Activated CD8-positive, alpha-beta memory T cell treated with anti-CD3 and anti-CD28 coated beads for 1 hour (primary cell): ENCODE measurements at places on chromosomes 11 and 22.

DNA sequence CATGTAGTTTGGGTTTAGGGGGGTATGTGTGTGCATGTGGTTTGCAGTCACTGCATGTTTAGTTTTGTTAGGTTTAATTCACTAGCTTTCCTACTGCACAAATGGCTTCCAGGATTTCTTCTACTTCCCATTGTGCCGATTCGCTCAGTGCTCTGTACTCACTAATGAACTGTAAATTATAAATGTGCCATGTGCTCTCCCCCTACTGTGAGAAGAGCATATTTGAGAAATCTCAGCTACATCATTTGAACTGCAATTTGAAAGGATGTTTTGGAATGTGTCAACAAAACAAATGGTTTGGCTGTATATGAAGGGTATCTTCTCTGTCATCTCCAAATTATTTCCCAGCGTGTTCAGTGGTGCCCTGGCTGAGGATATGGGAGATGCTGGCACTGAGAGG, 28.1 kb downstream of the CYB5R2 start:
- DNase-seq = no peak

DNA sequence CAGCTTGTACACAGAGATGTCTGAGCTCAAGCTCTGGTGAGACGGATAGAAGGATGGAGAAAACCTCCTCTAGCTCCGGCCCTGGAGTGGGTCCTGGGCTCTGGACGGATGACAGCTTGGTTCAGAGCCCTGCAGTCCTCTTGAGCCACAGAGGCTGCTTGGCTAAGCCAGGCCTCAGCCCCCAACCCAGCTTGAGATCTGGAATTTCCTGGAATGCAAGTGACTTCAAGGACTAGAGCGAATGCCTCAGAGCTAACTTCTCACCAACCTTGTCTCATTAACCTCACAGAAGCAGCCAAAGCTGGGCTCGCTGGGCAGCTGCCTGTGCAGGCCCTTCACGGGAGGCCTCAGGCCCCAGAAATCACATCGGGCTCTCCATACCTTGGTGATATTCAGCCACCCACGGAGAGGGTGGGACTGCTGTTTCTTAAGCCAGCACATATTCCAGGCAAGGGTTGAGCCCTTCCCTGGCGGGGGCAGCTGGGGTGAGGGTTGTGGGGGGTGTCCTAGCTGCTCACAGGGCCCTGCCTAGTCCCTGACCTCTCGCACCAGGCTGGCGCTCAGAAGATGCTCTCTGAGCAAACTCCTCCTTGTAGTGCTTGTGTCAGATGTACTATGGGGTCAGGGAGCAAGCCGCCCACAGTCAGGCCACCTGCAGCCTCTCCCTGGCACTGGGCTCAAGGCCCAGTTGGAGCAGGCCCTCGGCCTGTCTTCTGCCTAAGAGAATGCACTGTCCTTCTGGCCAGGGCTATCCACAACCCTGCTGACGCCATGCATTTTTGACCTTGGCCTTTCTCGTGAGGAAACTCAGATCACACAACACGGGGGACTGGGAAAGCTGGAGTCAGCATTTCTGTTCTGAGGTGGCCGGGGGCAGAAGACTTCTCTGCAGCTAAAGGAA, 73.6 kb upstream of the TTLL12 start:
- DNase-seq = no peak

DNA sequence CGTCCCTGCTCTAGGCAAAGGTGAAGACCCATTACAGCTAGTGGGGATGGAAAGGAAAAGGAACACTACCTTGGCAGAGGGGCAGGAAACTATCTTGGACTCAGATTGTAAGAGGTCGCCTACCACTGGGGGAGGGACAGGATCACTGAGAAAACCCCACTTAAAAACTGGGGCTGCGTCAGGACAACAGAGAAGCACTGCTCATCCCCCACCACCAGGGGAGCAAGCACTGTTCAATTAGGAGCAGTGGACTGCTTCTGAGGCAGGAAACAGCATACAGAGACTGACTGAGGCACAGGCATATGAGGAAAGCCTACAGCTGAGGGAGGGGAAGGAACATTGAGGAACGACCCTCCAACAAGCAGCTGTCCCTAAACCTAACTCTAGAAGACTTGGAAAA, 20.8 kb upstream of the DLAT start:
- DNase-seq = no peak

GRCh38 chr22:46969491-46969890, 207.0 kb downstream of the TBC1D22A start:
- no peak for DNase-seq

DNA sequence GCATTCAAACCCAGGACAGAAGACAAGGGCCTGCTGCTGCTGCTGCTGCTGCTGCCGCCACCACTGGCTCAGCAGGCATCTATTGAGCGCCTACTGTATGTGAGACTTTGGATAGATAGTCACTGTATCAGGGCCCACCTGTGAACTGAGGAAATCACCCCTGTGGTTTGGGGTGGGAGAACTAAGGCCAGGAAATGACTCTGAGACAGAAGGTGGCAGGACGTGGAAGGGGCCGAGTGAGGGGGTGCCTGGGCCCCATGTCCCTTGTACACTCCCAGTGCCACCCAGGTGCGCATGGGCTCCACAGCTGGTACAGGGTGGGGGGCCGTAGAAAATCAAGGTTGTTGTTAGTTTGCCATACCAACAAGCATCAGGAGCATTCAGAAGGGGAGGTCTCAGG, 50.6 kb downstream of the ARHGAP8 start:
- DNase-seq = no peak

- DNase-seq = no peak
These were observed 26.7 kb downstream of the GRAP2 start for GRCh38 chr22:39927544-39927943.

GRCh38 chr11:125941619-125942611, 3.9 kb upstream of the VSIG10L2 start:
- DNase-seq = no peak

DNA sequence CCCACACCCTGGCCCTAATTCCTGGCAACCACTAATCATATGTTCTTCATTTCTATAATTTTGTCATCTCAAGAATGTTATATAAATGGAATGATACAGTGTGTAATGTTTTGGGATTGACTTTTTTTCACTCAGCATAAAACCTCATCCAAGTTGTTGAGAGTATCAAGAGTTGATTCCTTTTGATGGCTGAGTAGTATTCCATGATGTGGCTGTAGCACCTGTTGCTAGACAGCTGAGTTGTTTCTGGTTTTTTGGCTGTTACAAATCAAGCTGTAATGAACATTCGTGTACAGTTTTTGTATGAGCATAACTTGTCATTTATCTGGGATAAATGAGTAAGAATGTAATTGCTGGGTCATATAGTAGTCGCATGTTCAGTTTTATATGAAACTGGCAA, 59.2 kb downstream of the LHFPL7 start:
- DNase-seq = no peak

DNA sequence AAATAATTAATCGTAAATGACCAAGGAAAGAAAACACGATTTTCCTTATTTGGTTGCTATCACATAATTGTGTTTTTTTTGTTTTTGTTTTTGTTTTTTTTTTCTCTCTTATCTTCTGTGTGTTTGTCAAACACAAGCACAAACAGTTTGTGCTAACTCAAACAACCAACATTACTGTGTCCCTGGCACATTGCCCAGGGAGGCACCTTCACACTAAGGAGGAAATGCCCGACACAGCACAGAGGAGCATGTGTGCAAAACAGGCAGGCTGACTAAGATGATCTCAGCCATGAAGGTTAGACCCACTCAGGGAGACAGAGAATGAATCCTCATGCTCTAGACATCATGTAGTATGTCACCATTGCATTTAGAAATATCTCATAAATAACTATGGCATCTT, 130.1 kb downstream of the SOX6 start:
- no peak for DNase-seq

- DNase-seq = no peak
These were observed 32.5 kb downstream of the PLEKHA7 start for GRCh38 chr11:16981651-16982194.

DNA sequence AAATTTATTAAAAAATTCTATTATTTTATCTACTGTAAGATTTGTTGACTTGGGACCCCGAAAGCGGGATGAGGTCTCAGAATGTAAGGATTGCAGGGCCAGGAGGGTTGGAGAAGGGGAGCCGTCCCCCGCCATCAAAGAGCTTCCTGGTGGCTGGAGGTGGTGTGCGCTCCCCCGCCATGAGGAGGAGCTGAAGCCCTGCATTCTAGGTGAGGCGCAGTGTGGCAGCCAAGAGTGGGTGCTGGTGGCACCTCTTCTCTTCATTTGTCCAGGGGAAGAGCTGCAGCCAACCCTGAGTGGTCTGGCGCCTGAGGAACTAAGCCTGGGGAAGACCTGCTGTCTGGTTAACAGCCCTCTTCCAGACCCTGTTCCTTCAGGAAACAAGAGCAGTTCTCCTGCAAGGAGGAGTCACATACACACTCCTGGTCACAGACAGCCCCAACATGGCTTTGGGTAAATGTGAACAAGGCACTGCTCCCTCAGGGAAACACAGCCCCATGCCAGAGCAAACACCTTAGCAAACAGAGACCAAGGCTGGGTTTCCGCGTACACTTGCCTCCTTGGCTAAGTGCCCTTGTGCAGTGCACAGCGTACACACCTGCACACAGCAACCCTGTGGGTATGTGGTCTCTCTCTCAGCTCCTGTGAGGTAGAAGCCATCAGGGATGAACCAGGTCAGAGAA, 17.3 kb downstream of the RTN4RL2 start:
- DNase-seq = no peak

- no peak for DNase-seq
These were observed 1.0 kb upstream of the BRSK2 start for GRCh38 chr11:1388763-1389102.

DNA sequence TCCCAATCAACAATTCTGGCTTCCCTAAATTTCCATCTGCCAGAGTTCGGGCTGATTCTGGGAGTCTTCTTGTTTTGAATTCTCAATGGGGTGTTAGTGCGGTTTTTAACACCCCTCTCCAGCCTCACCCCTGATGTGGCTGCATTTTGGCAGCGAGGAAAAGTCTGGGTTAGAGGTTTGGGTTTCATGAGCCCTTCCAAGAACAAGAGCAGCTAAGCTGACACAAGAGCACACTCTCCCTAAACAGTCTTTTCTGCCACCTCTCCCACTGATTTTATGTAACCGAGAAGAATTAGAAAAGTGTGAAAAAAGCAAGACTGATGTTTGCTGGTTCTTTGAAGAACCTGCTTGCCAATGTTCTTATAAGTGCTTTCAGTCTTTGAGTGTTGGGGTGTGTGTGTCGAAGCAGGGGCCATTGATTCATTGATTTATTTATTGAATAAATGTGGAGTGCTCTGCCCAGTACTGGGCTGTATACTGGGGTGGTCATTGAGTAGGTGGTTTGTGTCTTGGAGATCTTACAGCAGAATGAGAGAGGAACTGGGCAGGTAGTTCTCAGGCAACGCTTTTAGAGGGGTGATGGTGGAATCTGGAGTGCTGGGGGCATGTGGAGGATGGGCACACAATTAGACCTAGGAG, 101.5 kb downstream of the TRAF6 start:
- no peak for DNase-seq

- no peak for DNase-seq
These were observed 102.6 kb upstream of the ALDH3B2 start for GRCh38 chr11:67776852-67777520.

GRCh38 chr22:25514436-25515180, 49.9 kb upstream of the GRK3 start:
- DNase-seq = no peak

- DNase-seq = no peak
These were observed 91.4 kb downstream of the RPL27A start for GRCh38 chr11:8773916-8774539.

DNA sequence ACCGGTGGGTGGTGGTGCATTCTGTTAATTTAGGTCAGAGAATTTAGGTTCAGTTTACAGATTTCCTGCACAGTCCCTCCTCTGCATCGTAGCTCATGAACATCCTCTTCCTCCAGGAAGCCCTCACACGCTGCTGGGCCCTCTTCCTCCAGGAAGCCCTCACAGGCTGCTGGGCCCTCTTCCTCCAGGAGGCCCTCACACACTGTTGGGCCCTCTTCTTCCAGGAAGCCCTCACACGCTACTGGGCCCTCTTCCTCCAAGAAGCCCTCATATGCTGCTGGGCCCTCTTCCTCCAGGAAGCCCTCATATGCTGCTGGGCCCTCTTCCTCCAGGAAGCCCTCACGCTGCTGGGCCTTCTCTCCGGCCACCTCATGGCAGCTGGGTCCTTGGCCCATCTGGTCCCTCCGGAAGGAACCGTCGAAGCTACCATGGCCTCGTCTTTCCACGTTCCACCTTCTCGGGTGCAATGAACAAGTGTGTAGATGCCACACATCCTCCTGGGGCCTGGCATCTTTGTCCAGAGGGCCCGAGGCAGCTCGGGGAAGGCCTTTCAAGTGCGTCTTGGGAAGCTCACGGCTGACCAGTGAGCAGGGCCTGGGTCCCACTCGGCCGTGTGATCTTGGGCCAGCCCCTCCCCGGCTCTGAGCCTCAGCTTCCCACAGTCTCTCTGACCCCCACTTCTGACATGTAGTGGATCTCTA, 58.9 kb upstream of the PPARA start:
- no peak for DNase-seq

- DNase-seq = no peak
These were observed 37.4 kb upstream of the TPBGL start for GRCh38 chr11:75203138-75203537.

- no peak for DNase-seq
These were observed 56.1 kb downstream of the ATM start for GRCh38 chr11:108278954-108279353.

DNA sequence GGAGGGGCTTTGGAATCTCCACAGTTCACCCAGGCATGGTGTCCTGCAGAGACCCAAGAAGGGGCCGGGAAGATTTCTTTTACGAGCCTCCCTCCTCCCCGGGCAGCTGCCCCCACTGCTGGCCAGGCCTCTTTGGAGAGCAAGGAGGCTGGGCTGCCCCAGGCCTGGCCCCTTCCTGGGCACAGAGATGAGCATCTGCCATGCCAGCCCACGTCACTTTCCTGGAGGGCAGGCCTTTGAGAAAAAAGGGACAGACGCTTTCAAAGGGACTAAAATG, 60.5 kb upstream of the FGF3 start:
- DNase-seq = no peak

- DNase-seq = no peak
These were observed 1.9 kb downstream of the GDPD4 start for GRCh38 chr11:77299528-77299993.

- no peak for DNase-seq
These were observed 298.9 kb downstream of the BUD13 start for GRCh38 chr11:116473790-116474346.

DNA sequence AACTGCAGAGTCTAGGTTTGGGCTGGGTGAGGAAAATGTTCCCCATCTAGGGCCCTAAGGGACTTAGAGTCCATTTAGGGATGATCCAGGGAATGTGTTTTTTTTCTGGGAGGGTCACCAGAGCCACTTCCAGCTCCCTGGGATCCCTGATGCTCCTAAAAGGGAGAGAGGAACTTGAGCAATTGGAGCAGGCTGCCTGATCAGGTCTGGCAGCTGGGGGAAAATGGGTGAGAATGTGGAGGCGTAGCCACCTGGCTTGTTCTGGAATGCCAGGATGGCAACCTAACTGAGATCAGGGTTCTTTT, 1.2 kb downstream of the PGAP2 start:
- no peak for DNase-seq

- no peak for DNase-seq
These were observed 45.0 kb downstream of the CASP12 start for GRCh38 chr11:104853276-104853675.
